ENCODE measurements at places on chromosomes 3 and 15.

DNA sequence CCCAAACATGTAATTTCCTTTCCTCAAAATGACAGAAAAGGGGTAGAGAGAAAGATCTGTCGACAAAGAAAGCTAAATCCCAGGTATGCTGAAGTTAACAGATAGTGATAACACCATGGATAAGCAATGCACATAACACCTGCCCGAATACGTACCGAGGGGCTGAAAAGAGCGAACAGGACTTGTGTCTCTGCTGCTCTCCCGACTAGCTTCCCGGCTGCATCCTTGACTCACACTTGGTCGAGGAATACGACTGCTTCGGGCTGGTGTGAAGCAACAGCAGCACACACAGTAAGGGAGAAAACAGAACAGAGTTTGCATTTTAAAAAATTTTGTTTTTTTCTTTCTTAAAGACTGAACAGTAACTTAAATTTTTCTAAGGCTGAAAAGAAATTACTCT lies 136.4 kb downstream of the CLASP2 start:
- DNase-seq, result no peak

GRCh38 chr3:97958796-97959195 lies 13.4 kb downstream of the RIOX2 start:
- no peak for DNase-seq

DNA sequence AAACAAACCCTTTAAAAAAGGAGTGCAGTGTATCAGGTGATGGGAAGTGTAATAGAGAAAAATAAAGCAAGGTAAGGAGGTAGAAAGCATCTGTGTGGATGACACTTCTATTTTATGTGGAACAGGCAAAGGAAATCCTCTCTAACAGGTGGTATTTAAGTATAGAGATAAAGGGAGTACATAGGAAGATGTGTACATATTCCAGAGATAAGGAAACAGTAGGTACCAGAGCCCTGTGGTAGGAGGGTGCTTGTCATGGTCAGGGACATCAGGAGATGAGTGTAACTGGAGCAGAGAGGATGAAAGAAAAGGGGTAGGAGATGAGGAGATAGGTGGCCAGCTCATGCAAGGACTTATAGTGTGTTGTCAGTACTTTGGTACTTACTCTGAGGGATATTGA lies 65.8 kb downstream of the CHST2 start:
- no peak for DNase-seq

DNA sequence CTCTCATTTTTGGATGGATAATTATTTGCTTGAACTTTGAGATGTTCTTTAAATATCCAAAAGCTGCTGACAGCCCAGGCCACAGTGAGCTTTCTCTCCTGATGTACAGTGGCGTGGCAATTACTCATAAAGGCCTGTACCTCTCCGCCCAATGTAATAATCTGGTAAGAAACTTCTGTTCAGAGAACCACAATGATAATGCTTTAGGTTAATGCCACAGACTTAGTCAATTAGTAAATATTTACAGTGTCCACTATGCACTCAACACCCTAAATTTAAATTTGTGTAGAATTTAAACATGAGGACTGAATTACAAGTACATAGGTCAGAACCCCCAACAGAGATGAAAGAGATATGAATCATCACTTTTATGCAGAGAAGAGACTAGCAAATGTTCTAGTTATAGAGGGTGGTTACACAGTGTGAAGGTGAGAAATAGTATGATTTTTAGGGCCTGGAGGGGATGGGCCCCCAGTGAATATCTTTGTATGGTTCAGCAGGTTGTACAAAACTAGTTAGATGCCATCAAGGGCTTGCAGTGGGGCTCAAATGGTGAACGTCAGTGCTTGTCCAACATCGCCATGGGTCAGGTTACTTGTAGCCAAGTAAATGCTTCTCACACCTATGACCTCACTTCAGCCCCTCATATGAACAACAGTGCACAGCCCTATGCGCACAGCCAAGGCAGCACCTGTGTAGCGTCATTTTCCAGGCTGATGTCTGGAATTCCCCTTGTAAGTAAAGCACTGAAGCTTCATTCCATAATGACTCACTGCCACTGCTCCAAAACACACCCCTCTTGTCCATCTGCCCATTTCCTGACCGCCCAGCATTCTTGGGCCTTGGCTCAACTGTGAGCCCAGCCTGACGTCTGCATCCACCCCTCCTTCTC lies 13.3 kb downstream of the ABHD2 start:
- DNase-seq, result peak; percentile 96

DNA sequence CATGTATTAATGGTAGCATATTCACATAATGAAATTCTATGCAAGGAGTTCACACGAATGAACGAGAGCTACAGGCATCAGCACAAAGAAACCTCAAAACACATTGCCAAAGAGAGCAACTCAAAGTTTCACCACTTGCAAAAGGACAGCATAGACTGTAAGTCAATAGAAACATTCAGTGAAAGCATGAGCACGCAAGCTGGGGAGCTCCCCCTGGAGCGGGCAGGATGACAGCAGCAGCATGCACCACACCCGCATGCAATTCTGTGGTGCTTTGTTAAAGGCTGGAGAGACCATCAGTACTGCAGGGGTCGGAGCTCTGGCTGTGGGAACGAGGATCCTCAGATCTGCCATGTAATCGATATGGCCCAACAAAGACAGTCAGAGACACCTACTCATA lies 18.7 kb downstream of the OCA2 start:
- peak; percentile 11 for DNase-seq

Measured in fibroblast of upper back skin (primary cell).